ENCODE measurements at places on chromosomes 13 and 19.

GRCh38 chr19:15995536-15995935 is 46.7 kb downstream of the OR10H4 start:
- no peak for DNase-seq

- no peak for DNase-seq
Measured at GRCh38 chr13:29924482-29925350, 74.3 kb upstream of the UBL3 start.

GRCh38 chr13:23770428-23770827 is 118.8 kb downstream of the MIPEP start:
- DNase-seq, result no peak

GRCh38 chr13:50670847-50671496 is 172.5 kb downstream of the DLEU7 start:
- DNase-seq, result no peak

DNA sequence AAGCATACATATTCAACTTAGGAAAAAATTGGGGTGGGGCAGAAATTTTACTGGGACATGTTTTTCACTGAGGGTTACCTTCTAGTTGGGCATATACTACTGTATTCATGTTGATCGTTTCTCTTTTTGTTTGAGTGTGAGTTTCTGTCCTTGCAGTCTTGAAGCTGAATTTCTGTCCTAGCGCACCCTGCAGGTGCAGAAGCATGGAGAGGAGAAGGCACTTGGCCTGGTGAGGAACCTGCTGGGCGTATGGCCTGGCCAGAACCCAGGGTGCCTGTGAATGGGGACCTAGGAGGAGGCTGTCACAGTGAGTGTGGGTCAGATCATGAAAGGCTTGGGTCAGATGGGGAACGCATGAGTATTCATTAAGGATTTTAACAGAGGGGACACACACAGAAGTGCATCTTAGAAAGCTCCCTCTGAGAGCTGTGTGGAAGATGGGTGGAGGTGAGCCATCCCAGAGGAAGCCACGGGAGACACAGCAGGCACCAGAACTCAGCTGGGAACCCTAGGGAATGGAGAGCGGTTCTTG is 36.8 kb downstream of the SERP2 start:
- DNase-seq, result no peak

DNA sequence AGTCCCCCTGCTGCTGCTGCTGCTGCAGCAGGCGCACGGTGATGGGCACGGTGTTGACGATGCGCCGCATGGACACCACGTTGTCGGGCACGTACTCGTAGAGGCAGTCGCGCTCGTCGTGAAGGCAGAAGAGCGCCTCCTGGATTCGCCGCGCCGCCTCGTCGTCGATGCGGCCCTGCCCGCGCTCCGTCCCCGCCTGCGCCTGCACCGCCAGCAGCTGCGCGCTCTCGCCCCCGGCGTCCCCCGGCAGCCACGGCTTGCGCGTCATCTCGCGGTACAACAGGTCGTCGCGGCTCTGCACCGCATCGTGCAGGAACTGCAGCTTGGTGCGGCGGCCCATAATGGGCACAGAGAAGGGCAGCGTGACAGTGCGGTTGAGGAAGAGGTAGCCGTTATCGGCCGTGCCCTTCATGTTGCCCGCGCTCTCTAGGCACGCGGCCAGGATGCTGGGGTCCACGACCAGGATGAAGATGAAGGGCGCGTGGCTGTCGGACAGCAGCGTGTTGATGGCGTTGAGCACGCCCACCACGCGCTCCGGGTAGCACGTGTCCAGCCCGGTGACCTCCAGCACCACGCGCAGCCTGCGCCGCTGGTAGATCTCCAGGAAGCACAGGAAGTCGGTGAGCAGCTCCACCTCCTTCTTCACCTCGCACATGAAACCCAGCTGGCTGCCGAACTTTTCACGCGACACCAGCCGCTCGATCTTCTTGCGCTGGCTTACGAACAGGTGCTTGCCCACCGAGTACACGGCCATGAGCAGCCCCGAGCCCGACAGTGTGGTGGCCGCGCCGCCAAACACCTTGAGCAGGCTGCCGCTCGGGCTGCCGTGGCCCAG is 8.1 kb downstream of the NKPD1 start:
- no peak for DNase-seq
